ENCODE measurements at places on chromosomes 7 and 10.
A peak's percentile ranks its signal among the peaks of the same experiment; 100 is the strongest.

- DNase-seq, result no peak
Measured at GRCh38 chr7:142196066-142196840, 61.6 kb downstream of the PRSS58 start.

DNA sequence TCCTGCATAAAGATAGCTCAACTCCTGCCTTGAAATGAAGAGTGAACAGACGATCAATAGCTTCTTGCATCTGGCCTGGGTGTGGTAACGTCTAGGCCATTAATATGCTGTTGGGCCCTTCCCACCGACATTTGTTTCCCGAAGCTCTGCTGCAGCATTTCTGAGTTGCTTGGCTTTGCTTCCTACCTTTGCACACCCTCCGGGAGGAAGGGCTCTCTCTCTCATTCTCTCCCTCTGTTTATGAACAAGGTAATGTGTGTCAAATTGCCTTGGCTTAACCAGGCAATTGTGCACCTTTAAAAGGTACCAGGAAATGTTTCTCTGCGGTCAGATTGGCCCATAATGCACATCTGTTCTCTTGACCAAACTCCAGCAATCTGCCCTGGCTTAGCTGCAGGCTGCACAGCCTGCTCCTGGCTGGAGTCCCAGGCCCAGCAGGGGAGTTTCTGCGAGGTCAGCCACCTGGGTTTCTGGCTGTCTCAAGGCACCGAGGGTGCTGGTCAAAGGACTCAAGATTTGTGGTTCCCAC is 223.7 kb downstream of the SNX10 start:
- DNase-seq, result peak; percentile 70

DNA sequence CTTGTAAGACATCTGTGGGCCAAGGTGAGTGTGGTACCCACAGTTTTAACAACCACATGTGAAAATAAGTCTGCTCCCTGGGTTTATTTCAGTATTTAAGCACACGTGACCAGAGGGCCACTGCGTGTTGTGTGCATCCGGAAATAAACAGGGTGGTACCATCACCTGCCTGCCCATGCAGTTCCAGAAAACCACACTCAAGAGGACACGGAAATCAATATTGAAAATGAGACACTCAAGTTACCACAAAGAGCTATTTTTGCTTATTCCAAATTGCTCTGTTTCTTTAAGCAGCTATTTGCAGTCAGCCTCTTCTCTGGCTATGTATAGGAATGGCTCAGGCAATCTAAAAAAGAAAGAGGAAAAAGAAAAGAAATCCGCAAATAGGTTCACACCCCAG is 71.8 kb upstream of the LOXL4 start:
- no peak for DNase-seq

GRCh38 chr7:26861050-26861449 is 3.3 kb downstream of the SKAP2 start:
- DNase-seq, result no peak

- DNase-seq, result no peak
Measured at GRCh38 chr7:99078416-99078815, 65.5 kb downstream of the SMURF1 start.

DNA sequence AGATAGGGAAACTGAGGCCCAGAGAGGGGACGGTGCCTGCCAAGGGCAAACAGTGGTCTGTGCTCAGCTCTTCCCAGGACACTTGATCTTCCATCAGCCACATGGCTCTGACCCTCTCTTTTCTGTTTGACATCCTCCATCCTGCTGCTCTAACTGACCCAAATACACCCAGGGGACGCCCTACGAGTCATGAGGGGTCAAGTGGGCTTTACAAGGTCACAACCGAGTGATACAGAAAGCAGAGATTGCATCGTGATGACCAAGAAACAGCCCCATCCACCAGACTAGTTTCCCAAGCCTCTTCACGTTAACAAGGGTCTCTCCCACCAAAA is 131.2 kb upstream of the UNC5B start:
- no peak for DNase-seq

GRCh38 chr10:100519311-100520051 is at the start of gene SEC31B:
SEC31B (minus strand) TSS chr10:100519861; CDS start chr10:100516952, 2,909 bp downstream.
- no peak for DNase-seq

- DNase-seq, result no peak
Measured at GRCh38 chr7:84370114-84370513, 175.5 kb upstream of the SEMA3A start.

GRCh38 chr7:156151078-156151477 is 338.8 kb upstream of the SHH start:
- no peak for DNase-seq

DNA sequence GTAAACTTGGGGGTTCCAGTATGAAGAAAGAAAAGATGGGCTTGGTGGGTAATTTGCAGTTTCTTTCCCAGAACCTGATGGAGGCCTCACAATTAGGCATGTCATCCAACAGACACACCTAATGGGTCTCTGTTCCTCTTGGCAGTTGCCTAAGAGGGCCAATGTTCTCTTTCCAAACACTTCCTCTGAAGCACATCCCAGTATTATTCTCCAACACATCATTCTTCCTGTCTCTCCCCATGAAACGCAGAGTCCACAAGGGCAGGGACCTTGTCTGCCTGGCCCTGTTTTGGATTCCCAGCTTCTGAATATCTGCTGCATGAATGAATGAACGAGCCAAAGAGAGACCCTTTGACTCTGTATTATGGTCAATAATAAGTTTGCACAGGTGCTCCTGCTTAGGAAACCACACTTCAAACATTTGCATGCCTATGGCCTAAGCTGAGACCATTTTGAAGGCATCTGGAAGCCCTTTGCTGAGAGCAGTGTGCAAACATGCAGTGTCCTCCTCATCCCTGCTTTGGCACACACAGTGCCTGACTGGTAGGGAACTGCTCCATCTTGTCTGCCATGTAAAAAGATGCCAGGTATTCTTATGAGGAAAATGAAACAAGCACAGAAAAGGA is 100.9 kb upstream of the CHST15 start:
- no peak for DNase-seq

DNA sequence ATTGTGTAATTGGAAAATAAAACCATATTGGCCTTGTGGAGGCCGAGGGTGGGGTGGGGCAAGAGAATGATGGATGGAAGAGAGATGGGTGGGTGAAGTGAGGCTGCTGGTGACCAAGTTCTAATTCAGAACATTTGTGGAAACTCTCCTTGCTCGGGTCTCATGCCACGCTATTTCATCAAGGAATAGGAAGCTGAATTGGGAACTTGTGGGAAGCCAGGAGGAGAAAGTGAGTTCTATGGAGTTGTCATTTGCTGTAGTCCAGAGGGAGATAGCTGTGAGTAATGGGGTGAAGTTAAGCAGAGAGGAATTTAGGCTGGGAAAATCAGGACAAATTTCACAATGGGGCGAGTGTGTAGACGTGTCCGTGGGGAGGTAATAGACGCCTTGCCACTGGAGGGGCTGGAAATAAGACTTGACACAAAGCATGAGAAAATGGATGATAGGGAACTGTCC is 339.2 kb downstream of the LRMDA start:
- no peak for DNase-seq

GRCh38 chr10:21487416-21488180 is 37.9 kb downstream of the SKIDA1 start:
- no peak for DNase-seq

- DNase-seq, result no peak
Measured at GRCh38 chr10:119988333-119988732, 95.8 kb downstream of the SEC23IP start.

DNA sequence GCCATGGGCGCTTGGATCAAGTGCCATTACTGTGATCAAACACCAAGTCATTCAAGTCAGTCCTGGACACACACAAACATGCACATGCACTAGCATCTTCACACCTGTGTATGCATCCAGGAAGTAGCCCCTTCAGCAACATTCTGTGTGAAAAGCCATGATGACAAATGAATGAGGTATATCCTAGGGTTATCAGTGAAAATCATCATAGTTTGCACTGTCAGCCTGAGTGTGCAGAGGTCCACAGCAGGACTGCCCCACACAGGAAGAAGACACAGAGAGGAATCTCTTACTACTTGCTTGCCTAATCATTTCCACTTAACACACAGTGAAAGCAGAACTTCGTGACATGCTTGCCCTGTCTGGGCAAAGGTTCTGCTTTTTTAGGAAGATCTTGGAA is 184.0 kb upstream of the ADO start:
- DNase-seq, result no peak

DNA sequence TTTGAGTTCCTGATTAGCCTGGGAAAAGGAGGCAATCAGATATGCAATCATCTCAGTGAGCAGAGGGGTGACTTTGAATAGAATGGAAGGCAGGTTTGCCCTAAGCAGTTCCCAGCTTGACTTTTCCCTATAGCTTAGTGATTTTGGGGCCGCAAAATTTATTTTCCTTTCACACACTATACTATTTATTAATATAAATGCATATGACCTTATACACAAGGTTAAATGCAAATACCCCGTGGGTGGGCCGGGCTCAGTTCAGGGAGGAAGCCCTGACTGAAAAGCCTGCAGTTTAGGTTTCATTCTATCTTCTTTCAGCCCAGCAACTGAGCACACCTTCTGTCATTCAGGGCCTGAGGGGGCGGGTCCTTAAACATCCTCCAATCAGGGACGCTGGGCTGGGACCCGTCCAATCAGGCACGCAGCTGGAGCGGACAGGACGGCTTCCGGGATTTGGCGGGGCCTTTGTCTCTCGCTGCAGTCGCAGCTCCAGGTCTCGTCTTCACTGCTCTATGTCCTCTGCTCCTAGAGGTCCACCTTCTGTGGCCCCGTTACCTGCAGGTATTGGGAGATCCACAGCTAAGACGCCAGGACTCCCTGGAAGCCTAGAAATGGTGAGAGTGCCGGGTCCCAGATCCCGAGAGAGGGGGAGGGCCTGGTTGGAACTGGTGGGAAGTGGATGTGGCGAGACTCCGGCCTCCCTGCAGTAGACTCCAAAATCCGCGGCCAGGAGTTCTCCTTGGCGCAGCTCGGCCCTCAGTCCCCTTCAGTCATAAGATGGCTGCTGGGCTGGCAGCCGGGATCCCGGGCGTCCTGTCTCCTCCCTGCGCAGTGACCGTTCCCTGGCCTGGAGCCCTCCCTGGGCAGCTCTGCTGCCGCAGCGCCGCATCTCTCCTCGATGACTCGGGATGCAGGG is at the start of gene ZNF273:
Gene ZNF273, plus strand, starts transcription at position 468 of the 916 bp plus-strand sequence. Its CDS starts 45 bp downstream, at position 513.
- DNase-seq, result peak; percentile 81

- no peak for DNase-seq
Measured at GRCh38 chr10:86387178-86387794, 20.7 kb upstream of the GRID1 start.

DNA sequence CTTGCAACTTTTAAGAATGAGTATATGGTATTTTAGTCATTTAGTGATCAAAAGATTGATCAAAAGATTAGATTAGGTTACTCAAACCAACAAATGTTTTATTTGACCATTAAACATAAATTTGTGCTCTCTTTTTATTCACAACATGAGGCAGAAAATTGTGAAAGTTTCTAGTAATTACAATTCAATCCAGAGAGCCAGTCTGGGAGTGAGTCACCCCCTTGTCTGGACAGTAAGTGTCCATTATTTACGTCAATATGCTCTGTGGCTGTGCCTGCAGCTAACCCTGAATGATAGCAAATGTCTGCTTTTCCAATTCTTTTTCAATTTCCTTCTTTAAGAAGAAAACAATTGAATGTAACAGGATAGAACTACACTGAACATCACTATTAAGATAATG is 27.9 kb downstream of the GNG11 start:
- no peak for DNase-seq

DNA sequence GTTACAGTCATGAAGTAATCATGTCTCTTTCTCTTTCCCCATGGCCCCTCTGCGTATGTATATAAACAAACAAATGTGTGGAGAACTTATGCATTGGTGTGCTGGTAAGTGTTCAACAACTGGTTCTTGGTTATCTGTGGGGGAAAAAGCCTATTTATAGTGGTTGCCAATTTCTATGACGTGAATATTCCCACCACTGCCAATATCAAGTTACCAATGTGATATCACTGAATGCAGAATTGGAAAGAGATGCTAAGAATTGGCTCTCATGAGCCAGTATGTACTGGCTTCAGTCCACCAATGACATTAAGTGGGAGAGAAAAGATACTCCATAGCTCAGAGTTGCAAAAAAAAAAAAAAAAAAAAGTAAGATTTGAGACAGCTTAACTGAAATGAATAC is 399.7 kb downstream of the REEP3 start:
- DNase-seq, result no peak

GRCh38 chr10:115854740-115855435 is 418.1 kb downstream of the GFRA1 start:
- DNase-seq, result no peak

DNA sequence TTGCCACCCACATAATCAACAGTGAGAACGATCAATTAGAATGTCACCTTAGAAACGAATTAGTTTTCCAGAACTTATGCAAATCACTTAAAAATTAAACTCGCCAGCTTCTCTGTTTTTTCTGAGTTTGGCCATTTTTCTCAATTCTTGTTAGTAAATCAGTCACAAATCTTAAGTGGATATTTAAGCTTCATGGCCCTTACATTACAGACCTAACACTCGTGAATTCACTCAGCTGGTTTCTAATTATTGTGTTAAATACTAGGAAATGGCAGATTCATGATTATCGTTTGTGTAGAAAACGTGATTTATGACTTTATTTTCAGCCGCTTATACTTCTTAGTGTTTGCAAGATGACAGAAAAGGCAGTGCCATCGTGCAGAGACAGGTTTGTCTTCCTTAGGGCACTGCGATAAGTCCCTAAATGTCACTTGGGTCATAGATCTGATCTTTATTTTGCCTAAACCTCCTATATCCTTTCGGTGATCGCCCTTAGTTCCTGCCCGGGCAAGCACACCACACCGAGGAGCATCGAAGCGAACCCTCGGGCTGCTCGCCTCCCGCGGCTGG is 587 bp upstream of the CELF2 start:
- DNase-seq, result no peak

DNA sequence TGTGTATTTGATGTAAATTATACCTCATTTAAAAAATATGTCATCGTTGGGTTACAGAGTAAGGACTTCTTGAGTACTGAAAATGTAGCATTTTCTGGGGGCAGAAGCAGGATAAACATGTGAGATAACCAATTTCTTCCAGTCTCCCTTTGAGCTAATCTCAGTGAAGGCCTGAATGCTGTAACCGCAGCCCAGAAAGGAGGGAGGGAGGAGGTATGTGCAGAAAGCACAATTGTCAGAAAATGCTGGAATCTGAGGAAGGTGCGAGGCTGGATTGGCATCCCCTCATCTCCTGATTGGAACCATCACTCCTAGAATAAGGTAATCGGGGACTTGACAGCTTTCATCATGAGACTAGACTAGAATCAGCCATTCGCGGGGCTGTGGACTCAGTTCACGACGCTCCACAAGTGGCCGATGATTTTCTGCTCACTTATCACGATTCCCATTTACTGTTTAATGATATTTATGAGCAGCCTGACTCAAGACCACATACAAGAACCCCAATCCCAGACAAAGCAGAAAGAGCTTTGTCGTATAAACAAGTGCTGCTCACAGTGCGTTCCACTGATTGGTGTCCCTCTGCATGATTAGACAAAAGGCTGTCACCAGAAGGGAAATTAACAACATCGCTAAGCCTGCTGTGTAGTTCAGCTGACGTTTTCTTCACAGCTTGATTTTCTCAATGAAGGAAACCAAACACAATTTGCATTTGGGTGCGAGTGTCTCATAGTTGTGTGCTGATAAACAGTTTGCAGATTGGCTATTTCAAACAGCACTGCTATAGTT is 93.2 kb downstream of the SVIL start:
- DNase-seq, result no peak

DNA sequence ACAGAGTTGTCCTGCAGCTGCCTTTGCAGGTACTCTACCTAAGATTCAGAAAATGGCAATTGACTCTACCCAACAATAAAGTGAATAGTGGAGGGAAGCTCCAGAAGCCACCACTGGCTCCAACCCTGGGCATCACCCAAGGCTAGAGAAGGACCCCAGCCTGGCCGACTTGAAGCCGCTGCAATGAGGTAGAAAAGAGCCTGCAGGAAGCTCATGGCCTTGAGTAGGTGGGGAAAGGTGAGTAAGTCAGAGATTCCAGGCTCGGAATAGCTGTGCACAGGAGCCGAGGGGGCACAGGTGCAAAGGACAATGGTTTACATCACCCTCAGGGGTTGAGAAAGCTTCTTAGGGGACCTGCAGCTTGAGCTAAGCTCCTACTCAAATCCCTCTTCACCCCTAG is 83.6 kb downstream of the AOAH start:
- no peak for DNase-seq

All from NCI-H2107 (cell line).